ENCODE measurements at places on chromosomes 1 and 21.

DNA sequence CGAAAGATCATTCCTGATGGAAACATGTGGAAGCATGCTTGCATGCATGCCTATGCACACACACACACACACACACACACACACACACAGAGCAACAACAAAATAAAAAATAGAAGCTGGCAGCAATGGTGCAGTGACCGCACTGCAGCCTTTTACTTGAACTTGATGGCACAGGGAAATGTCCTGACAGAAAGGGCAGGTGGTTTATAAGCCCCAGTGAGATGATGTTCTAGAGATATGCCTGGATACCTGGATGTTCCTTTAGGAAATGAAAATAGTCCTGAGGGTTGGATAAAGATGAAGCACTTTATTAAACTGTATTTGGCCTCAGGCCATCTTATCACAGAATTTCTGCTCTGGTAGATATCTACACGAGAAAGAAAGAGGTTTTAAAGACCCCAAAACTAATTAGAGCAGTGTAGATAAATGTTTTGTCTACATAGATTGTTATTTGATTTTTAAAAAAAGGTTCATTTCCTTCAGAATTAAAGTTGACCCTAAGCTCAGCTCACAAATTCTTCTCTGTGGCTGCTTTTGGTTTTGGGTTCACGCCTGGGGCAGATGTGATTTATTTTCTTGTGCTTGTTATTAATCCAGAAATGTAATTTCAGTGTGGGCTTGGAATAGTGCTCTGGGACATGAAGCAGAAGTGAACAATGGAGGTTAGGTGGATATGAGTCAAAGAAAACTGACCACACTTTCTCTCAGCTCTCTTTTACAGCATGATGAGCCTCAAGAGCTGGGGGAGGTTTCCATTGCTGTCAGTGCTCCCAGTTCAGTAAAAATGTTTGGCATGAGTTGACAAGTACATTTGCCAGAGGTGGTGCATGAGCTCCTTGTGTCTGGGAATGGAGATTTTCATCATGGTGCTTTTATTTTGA, 22.9 kb downstream of the ADAM30 start:
- peak; percentile 94 for DNase-seq

GRCh38 chr1:41483001-41483850, 1.3 kb downstream of the EDN2 start:
- no peak for DNase-seq

DNA sequence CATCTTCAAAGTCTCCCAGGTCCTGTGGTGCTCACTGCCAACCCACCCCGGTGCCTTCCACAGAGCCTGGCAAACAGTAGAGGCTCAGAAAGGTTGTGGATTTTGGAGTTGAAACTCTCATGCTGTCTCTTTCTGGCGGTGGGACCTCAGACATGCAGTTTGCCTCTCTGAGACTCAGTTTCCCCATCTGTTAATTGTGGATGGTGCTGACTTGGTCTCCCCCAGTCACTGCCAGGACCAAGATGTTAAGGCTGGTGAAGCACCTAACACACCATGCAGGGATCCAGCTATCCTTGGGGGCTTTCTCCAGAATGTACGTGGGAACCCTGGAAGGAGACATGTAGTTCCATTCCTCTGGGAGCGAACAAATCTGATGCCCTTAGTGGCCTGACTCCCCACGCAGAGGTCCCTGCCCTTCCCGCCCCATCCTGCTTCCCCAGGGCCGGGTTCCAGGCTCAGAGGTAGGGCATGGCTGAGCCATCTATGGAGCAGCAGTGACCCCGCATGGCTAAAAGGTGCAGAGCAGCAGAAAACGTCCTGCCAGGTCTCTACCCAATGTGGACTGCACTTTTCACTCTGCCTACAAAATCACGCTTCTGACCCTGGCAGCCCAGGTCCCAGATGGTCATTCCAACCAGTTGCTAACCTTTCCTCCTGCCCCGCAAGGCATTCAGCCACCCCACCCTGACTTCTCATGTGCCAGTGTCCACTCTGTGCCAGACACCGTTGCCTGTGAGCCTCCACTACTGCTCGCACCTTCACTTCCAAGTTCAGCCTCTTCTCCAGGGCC, 9.2 kb upstream of the TTC22 start:
- DNase-seq: peak; percentile 57

DNA sequence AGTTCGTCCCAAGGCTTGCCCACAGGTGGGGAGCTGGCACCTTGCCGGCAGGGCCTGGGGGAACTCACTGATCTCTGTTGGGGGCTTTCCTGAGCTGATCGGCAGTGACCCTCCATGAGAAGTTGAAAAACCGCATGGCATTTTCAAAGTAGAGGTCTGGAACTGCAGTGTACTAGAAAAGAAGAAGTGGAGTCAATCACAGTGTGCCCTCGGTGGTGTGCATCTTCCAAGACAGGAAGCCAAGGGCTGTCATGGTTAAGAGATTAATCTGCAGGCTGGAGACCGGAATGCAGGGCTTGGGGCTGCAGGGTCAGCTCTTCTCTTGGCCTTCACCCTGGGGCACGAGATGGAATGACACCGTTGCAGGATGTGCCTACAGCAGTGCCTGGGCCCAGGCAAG, 56.8 kb downstream of the ECE1 start:
- DNase-seq: no peak

DNA sequence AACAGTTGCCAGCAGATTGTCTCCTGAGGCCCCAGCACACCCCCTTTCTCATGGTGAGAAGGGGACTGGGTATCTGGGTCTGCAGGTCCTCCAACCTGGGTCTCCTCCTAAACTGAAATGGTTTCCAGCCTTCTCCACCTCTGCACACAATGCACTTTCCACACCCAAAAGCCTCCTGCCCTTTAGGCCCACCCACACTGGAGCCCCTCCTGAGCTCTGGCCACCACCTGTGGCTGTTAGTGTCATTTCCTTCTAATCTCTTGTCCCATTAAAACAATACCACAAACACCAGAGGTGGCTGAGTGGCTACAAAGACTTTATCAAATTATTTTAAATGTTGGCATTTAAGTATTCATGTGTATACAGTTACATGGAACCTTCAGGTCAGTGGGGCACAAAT, 11.5 kb downstream of the GPR3 start:
- DNase-seq: no peak
